Femur (tissue), 1 donor: ENCODE measurements at places on chromosomes 3 and 15.
A peak's percentile ranks its signal among the peaks of the same experiment; 100 is the strongest.

GRCh38 chr3:58034738-58035523, 26.7 kb downstream of the FLNB start:
- no peak for DNase-seq

- DNase-seq: no peak
Measured at GRCh38 chr15:73923488-73924164, 2.6 kb upstream of the LOXL1 start.

DNA sequence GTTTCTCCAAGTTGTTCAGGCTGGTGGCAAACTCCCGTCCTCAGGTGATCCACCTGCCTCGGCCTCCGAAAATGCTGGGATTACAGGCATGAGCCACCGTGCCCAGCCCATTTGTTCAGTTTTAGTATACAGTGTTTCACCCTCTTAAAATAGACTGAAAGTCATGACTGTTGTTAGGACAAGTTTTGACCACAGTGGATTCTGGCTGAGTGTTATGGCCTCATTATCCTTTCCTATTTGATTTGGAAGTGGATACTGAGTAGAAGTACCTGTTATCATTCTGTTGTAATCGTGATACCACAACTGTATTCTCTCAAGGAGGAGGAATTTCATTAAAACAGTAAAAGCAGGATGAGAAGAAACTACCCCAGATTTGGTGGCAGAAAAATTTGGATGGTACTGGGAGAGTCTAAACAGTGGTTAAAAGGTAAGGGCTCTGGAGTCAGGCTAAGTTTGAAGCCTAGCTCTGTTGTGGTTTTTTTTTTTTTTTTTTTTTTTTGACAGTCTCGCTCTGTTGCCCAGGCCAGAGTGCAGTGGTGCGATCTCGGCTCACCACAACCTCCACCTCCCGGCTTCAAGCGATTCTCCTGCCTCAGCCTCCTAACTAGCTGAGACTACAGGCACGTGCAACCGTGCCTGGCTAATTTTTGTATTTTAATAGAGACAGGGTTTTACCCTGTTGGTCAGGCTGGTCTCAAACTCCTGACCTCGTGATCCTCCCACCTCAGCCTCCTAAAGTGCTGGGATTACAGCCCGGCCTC, 2.6 kb downstream of the MAP2K1 start:
- DNase-seq: no peak

DNA sequence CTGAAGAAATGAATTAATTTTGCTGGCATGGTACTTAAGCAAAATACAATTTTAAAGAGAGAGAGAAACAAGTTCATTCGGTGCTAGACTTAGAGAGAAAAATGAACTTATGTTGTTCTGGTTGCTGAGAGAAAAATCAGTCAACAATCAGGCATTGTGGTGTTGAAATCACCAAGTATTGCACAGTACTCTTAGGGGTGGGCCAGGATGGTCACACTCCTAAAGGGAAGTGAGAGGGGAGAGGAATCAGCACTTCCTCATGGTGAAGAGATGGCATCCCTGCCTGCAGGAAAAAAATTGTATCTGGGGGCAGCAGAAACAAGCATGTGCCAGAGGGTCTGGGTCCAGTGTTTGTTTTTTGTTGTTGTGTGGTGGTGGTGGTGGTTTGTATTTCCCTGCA, 7.0 kb upstream of the DMXL2 start:
- DNase-seq: peak; percentile 24

DNA sequence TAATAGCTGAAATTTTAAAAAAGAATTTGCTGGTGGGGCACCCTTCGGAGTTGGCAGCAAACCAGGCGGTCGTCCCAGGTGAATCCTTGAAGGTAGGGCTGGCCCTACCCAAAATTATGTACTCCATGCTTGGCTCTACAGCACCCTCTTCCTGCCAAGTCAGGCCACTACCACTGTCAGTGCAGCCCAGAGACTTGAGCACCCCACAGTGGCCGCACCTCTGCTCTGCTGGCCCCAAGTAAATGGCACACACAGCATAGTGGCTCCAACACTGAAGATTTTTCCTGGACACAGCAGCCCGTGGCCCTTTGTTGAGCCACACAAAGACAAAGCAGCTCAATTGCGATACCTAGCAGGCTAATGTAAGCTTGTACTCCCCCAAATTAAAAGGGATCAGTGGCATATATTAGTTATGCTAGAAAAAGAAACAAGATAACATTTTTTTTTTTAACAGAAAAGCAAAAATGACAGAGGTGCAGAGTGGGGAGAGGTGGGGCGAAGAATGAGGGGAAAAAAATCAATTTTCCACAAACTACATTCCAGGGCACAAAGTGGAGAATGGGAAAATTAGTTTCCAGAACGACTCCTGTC, 250.5 kb downstream of the UACA start:
- DNase-seq: no peak
